ENCODE measurements at places on chromosomes 13 and 19.
A peak's percentile ranks its signal among the peaks of the same experiment; 100 is the strongest.

DNA sequence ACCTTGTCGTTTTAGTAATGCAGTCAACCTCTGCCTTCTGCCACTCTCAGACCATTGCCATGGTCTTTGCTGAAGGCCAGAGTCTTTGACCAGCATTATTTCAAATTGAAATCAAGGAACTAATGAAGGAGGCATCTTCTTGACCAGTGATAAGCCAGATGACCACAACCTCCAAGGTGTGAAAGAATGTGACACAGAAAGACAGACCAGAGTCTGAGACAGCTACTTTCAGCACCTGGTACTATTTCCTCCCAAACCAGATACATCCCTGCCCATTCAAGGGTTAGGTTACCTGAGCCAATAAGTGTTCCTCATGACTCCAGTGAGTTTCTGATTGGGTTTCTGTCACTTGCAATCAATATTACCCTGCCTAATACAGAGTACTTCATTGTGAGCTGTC lies 20.3 kb upstream of the RNASEH2B start:
- DNase-seq: no peak

DNA sequence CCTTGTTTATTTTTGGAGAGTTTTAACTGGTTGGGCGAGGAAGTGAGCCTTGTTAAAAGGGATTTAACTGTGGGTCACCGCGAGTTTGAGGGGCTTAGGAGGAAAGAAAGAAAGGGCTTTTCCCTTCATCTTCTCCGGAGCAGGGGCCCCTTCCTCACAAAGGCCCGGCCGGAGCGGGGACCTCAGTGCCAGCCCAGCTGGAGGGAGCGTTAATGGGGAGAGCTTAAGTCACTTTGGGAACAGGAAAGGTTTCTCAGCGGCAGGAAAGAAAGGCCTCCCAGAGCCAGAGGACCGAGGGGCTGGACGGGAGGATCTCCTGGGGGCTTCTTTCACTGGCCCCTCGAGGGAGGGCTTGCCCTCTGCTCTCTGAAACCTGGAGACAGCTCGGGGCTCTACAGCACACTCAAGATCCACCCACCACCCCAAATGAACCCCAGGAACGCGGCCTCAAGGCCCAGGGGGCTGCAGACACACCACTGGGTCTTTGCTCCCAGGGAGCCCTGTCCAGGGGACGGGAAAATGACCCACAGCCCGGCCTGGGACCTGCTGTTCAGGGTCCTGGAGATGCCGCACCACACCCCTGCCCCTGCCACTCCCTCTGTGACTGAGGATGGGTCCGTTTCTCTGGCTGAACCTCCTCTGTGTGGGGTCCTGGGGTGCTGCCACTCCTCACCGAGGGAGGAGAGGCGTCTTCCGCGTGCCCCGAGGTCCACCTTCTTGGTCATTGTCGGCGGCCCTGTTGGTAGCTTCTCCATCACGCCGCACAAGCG lies 128.3 kb downstream of the URI1 start:
- DNase-seq: no peak

GRCh38 chr19:42467183-42467760 lies 24.5 kb upstream of the CXCL17 start:
- peak; percentile 48 for DNase-seq

GRCh38 chr13:83716121-83716520 lies 166.2 kb downstream of the SLITRK1 start:
- DNase-seq: no peak

- no peak for DNase-seq
These were observed 787.8 kb upstream of the PRR20A start for GRCh38 chr13:56352901-56353300.

DNA sequence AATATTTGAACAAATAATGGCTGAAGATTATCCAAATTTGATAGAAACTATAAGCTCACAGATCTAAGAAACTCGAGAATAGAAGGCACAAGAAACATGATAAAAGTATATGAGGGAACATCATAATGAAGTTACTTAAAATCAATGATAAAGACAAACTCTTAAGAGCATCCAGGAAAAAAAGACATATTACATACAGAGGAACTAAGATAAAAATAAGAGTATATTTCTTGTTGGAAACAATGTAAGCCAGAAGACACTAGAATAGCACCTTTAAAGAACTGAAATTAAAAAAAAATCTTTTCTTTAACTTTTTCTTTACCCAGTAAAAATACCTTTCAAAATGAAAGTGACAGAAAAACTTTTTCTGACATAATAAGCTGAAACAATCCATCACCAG lies 356.4 kb downstream of the DNAJC15 start:
- DNase-seq: no peak

GRCh38 chr13:41765020-41765419 lies 195.9 kb downstream of the VWA8 start:
- no peak for DNase-seq

GRCh38 chr13:48662226-48662625 lies 8.5 kb downstream of the CYSLTR2 start:
- no peak for DNase-seq

DNA sequence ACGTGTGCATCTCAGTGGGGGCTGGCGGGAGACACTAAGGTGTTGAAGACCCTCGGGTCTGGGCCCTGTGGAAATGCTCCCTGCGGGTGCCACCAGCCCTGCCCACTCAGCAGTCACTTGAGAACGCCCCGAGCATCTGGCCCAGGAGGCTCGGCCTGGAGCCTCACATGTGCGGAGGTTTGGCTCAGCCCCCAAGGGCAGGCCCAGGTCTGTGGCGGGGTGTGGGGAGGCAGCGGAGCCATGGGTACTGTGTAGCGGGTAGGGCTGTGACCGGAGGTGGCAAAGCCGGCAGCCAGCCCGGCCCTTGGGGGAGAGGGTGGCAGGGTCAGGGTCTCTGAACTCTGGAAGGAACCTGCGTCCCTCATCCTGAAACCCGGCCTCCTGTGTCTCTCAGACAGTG lies 37.6 kb downstream of the MCF2L start:
- DNase-seq: no peak

GRCh38 chr19:33408116-33408515 lies 34.6 kb downstream of the CEBPG start:
- no peak for DNase-seq

DNA sequence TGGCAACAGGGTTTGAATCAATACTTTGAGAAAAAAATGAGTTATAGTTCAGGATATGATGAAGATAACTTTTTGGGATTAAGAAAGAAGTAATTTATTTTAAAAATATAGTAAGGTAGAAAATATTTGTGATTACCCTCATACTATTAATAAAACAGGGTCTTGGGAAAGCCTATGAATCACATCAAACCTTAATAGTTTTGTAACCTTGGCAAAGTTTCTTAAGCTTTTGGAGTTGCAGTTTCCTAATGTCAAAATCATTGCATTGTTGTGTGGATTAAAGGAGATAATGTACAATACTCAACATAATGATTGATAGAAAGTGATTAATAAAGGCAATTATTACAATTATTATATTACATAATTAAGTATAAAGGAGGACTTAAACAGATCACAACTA lies 149.0 kb downstream of the LMO7 start:
- DNase-seq: peak; percentile 55

- DNase-seq: no peak
These were observed 67.0 kb downstream of the ABCC4 start for GRCh38 chr13:95234242-95234641.

GRCh38 chr13:71879129-71879535 lies 12.1 kb upstream of the DACH1 start:
- DNase-seq: peak; percentile 30

- DNase-seq: no peak
These were observed at the start of gene KIR2DL4 for GRCh38 chr19:54803410-54803809. Gene KIR2DL4, plus strand, starts transcription at chr19:54803610. Its CDS starts 42 bp downstream, at chr19:54803652.

DNA sequence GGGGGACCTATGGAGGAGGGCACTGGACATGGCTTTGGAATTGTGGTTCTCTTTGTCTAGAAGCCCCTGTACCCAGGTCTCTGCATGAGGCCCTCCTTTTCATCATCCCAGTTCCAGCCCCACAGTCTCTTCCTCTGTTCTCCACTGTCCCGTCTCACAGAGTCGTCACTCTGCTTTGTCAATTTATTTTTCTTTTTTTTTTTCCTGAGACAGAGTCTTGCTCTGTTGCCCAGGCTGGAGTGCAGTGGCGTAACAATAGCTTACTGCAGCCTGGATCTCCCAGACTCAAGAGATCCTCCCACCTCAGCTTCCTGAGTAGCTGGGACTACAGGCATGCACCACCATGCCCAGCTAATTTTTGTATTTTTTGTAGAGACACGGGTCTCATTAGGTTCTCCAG lies 619 bp upstream of the EXOC3L2 start:
- DNase-seq: no peak

- no peak for DNase-seq
These were observed 68.2 kb upstream of the LSM14A start for GRCh38 chr19:34104096-34104495.

DNA sequence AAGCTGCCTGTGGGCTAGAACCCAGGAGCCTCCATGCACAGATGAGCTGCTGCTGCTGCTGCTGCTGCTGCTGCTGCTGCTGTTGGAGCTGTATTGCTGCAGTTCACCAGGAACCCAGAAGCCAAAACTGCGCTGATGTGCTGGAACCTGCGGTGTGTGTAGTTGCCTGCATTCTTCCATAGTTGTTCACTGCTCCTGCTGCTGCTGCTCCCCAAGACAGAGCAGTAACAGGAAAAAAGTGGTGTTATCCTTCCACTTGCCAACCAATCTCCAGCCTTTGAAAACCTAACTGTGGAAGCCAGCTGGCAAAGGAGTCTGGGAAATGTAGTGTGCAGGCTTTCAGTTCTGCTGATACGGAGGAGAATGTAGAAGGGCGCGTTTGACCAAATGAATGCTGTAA lies 37.9 kb downstream of the ARHGAP35 start:
- no peak for DNase-seq

DNA sequence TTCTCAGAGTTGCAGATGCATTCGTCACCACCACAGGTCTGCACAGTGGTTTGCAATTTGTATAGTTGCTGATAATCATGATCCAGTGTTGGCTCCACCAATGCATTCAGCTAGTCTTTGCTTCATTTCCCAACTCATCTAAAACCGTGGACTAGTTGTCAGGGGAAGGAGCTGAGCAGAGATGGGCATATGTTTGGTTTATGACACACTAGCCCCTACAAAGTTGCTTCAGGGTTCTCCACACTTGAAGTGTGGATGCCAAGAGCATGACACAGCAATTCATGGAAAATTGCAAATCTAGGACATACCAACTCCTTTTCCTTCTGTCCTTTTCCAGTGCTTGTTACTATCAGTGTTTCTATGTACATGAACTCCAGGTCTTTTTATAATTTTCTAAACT lies 168.0 kb downstream of the TNFSF13B start:
- peak; percentile 62 for DNase-seq

DNA sequence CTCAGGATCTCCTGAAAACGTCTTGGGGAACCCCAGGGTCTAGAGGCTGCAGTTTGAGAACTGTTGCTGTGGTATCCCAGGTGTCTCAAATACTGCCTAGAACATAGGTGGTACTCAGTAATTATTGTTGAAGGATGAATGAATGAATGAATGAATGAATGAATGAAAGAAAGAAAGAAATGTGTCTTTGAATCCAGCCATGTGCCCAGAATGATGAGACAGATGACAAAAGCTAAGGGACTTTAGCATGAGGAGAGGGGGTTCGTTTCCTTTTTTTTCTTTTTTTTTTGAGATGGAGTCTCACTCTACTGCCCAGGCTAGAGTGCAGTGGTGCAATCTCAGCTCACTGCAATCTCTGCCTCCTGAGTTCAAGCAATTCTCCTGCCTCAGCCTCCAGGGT lies 7.8 kb downstream of the LSR start:
- no peak for DNase-seq

DNA sequence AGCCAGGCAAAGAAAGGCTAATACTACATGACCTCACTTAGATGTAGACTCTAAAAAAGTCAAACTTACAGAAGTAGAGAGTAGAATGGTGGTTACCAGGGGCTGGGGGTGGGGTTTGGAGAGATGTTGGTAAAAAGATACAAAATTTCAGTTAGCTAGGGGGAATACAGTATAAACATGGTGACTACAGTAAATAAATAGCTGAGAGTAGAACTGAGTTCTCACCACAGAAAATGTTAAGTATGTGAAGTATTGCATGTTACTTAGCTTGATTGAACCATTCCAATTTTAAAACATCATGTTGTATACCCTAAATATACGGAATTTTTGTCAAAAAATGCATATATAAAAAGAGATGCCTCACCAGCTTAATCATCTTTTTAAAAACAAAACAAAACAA lies 67.5 kb upstream of the DOCK9 start:
- peak; percentile 67 for DNase-seq

- no peak for DNase-seq
These were observed 22.6 kb upstream of the F7 start for GRCh38 chr13:113083022-113083373.

DNA sequence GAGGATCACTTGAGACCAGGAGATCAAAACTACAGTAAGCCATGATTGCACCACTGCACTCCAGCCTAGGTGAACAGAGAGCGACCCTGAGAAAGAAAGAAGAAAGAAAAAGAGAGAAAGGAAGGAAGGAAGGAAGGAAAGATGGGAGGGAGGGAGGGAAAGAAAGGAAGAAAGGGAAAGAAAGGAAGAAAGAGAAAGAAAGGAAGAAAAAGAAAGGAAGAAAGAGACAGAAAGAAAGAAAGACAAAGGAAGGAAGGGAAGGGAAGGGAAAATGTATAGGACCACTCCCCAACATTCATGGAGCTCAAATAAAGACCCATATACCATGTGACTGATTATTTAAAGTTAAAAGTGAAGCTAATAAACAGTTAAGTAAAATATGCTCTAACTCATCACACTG lies 39.9 kb downstream of the SYDE1 start:
- no peak for DNase-seq

GRCh38 chr13:21785990-21786389 lies 115.1 kb downstream of the FGF9 start:
- DNase-seq: no peak

GRCh38 chr13:71309905-71310304 lies 557.1 kb downstream of the DACH1 start:
- DNase-seq: no peak

DNA sequence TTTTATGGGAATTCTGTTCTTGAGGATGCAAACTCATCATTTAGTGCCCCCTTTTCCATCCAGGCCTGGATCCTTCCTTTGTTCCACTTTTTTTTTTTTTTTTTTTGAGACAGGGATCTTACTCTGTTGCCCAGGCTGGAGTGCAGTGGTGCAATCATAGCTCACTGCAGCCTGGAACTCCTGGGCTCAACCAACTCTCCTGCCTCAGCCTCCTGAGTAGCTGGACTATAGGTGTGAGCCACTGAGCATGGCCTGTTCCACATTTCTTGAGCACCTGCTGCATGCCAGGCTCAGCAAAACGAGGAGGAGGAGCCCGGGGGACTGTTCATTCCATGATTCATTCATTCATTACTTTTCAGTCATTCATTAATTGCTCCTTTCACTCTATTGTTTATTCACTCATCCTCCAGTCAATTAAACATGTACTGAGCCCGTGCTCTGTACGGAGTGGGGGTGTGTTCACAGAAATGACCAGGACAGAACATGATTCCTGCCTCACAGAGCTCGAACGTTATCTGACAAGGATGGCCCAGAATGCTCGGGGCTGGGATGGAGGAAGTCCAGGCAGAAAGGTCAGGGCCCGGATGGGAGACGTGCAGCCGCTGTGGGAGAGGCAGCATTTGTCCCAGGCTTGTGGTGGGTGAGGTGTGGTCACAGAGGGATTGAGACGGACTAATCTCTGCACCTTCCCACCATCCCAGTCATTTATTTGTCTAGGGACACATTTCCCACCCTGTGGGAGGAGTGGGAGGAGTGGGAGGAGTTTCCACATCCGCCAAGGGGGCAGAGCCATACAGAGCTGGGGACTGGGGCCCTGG lies 51.2 kb upstream of the SHKBP1 start:
- DNase-seq: no peak

GRCh38 chr13:28138756-28139470 lies 568 bp downstream of the PAN3 start:
- DNase-seq: peak; percentile 87
